ENCODE measurements at places on chromosomes 16 and 17.

GRCh38 chr16:30142672-30143346, 19.8 kb upstream of the MAPK3 start:
- no peak for DNase-seq

- no peak for DNase-seq
Observed at GRCh38 chr17:13096291-13096690, 78.5 kb upstream of the ELAC2 start.

DNA sequence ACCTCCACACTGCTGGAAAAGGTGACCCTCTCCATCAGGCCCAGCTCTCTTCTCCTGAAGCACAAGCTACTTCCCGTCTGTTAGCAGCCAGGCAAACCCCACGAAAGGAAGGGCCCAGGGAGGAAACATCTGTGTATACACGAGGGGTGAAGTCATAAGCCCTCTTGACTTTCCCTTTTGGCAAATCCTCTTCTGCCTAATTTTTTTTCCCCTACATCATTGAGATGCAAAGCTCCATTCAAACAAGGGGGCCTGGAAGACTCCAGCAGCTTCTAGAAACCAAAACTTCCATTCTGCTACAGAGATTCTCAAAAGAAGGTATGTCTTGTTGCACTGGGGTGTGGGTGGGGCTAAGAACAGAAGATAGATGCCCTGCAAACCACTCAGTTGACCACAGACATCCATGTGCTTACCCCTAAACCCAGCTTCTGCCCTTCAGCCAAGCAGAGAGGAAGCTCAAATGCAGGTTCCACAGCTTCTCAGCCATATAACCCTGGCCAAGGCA, 145.6 kb upstream of the RCVRN start:
- DNase-seq: no peak

DNA sequence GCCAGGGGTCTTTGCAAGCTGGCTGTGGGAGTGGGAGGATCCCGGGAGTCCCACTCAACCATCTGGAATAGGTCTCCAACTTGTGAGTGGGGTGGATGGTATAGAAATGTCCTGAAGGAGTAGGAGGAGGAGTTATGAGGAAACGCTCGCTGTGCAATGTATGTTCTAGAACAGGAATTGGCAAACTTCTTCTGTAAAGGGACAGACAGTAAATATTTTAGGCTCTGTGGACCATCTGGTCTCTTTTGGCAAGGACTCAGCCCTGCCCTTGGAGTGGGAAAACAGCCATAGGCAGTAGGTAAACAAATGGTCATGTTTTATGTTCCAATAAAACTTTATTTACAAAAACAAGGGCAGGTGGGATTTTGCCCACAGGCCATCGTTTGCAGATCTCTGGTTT, 149.2 kb downstream of the NPIPB5 start:
- DNase-seq: no peak

- DNase-seq: no peak
Observed at GRCh38 chr17:31595666-31596381, 204.3 kb downstream of the RAB11FIP4 start.

DNA sequence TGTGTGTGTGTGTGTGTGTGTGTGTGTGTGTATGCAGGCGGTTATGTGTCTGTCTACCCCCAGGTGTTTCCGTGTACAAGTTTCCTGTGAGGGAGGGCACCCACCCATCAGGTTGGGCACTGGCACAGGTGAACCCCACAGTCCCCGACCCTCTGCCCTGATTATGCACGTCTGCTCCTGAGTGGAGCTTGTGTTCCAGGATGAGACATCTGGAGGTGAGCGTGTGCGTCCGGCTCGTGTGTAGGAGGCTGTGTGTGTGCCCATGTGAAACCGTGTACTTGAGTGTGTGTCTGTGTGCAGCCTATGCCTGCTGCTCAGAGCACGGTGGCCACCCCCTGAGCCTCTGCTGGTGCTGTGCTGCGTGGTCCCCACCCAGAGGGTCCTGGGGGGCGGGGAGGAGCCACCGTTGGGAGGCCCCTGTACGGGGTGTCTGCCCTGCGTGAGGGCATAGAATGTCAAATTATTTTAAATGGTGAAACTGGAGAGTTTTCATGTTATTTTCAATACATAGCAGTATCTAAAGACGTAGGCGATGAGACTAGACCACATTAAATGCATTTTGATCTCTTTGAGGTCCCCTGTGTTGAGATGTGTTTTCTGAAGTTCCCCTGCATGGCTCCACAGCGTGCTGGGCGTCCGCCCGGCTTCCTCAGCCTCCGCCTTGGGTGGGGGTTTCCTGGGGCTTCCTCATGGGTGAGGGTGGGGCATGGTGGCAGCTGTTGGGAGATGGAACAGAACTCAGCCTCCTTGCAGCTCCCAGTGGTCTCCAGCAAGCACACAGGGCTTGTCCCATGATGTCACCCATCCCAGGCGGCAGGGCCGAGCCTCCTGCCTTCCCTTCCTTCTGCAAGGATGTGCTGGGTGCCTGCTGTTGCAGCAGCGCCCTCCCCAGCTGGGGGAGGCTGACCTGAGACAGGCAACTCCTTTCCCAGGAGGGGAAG, 43.4 kb downstream of the KCNJ12 start:
- peak; percentile 37 for DNase-seq

- no peak for DNase-seq
Observed at GRCh38 chr17:32755045-32755805, 121.7 kb downstream of the MYO1D start.

DNA sequence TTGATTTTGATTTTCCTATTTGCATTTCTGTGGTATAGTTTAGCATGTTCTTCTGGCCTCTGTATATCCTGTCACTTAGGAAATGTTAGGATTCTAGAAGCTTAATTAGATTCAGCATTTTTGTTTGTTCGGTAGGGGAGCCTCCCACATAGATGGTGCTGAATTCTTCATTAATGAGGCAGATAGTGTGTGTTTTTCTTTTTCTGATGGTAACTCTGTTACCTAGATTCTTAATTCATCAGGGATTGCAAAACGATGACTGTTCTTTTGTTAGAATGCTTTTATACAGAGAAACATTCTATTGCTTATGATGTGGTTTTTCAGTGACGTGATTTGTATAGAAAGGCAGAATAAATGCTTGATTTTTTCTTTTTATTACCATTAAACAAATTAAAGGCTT, 19.0 kb downstream of the BANP start:
- no peak for DNase-seq

- peak; percentile 84 for DNase-seq
Observed at GRCh38 chr17:29617481-29618271, 5.0 kb downstream of the CORO6 start.

GRCh38 chr17:48545022-48545375, at the start of gene HOXB2:
Gene HOXB2, minus strand, starts transcription at chr17:48545109. Its CDS starts 198 bp downstream, at chr17:48544911.
- DNase-seq: no peak

DNA sequence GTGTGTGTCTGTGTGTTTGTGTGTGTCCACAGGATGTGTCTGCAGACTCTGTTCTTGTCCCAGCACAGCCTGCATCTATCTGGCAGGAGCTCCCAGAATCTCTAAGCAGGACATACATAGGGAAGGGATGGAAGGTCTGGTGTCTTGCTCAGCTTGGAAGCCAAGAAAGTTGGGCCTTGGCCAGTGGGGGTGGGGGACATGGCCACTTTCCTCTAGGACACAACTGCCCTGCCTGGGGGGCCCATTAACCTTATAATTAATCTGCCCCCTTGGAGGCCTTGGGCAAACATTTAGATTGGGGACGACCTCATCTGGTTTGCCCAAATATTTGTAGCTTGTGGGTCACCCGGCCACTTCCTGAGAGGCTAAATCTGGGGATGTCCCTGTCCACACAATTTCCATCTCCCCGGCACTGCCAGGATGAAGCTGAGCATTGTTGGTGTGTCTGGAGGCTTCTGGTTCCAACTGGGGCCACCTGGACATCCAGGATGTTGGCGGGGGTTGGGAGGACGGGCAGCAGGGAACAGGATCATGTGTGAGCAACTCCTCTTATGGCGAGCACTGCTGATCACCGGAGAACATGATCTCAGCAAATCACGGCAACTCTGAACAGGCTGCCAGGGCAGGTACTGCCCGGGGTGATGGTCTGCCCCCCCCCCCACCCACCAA, 17.2 kb upstream of the FOXF1 start:
- DNase-seq: no peak

- DNase-seq: no peak
Observed at GRCh38 chr16:17784073-17784472, 313.3 kb upstream of the XYLT1 start.

- DNase-seq: no peak
Observed at GRCh38 chr16:3023415-3023668, 400 bp downstream of the HCFC1R1 start.

DNA sequence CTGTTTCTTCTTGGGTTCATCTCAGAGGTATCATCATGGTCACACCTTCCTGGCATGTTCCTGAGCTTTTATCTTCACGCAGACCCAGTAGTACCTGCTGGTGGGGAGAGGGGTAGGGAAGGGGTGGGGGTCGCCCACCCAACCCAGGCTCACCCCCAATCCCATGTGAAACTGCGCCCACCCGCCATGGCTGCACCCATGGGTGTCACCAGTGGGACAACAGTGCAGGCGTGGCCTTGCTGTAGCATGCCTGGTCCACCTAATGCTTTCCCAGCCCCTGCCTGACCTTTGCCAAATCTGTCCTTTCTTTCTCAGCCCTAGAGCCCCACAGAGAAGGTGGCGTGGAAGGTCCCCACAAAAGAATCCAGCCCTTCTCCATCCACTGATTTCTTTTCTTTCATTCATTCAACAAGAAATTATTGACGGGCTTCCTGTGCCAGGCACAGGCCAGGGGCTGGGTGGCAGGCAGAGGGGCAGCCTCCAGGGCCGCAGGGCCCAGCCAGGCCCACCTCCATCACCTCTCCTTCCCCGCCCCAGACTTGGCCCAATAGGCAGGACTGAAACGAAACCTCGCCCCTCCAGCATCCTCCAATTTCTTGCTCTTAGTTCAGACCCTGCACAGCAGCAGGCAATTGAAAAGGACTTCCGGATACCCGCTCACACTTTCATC, 79.1 kb upstream of the TNRC6C start:
- no peak for DNase-seq

GRCh38 chr17:83131401-83132011, 52.1 kb downstream of the METRNL start:
- no peak for DNase-seq

- DNase-seq: no peak
Observed at GRCh38 chr16:85689285-85689949, 663 bp upstream of the GINS2 start.

DNA sequence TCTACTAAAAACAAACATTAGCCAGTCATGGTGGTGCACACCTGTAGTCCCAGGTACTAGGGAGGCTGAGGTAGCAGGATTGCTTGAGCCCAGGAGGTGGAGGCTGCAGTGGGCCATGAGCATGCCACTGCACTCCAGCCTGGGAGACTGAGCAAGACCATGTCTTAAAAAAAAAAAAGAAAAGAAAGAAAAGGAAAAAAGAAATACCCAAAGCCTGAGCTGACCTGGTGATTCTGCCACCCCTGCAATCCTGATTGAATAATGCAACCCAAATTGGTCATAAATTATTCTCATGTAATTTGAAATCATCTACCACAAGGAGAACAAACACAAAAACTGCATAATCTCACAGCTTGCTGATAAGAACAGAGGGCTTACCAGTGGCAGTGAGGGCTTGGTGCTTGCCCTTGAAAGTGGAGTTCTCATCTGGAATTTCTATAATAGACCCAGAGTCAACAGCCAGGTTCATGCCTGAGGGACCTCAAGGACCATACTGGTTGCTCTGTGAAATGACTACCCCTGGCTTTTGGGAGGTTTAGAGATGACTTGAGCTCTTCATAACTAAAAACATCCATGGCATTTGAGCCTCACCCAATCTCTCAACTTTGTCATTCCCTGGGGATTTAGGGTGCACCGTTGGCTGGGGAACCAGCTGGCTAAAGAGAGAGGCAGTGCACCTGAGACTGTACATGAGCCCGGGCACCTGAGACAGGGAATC, 35.4 kb upstream of the TMC5 start:
- DNase-seq: no peak

GRCh38 chr17:76198702-76199101, 41.6 kb downstream of the RNF157 start:
- DNase-seq: no peak

GRCh38 chr16:17847234-17847795, 376.6 kb upstream of the XYLT1 start:
- no peak for DNase-seq

DNA sequence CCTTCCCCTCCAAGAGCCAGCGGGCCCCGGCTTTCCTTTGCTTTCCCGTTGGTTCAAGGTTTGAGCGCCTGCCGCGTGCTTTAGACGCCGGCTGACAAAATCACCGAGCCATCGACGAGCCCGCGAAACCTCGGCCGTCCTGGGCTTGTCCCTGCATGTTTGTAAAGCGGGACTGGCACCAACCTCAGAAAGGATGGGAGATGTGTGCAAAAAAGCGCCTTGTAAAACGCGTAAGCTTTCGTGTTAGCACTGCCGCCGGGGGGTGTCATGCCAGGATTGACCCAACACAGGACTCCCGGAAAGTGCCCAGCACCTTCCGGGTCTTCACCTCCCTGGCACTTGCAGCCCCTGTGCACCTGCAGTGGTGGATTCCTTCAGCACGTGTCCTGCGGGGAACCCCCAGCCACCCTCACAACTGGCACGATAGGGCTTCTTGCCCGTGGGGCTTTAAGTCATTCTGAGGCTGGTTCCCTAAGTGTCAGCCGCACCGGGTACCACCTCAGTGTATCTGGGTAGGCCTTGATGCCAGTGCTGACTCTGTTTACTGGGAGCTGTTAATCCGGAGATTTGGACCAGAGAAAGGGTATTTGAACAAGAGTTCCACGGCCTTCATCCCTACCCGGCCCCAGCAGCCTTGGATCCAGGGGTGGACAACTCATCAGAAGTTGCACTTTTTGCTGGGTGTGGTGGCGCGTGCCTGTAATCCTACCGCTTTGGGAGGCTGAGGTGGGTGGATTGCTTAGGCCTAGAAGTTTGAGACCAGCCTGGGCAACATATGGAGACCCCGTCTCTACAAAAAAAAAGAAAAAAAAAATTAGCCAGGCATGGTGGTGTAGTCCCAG, 817 bp downstream of the NDUFAF8 start:
- DNase-seq: no peak

DNA sequence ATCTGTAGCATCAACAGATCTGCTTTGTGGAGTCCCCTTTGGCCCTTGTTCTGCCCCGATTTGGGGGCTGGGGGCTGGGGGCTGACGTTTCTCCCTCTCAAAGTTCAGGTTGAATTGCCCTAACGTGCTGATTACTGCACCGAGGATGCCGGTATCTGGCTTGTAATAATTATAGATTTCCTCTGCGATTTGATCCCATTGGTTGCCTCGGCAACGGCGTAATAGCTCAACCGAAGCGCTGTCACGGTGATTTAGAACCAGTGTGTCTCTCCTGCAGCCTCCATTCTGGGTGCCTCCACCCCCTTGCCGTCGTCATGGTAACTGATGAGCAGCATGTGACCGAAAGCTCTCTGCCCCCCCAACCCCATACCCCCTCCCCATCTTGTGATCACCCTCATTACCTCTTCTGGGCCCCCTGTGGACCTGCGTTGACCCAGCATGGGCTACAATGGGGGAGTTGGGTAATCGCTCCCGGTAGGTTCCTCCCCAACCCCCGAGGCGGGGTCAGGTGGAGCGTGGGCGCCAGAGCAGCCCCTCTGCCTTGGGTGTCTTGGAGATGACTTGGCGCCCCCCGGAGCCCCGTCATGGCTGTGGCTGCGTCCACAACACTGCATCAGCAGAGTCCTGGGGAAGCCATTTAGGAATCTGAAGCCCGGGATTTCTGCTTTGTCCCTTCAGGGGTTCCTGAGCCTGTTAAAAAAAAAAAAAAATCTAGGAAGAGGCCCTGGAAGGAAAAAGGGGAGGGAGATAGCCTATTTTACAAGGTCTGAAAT, 38.4 kb downstream of the ABAT start:
- no peak for DNase-seq

- DNase-seq: peak; percentile 10
Observed at GRCh38 chr17:39400547-39401411, 647 bp downstream of the FBXL20 start.

- no peak for DNase-seq
Observed at GRCh38 chr17:75128694-75129505, 2.6 kb downstream of the NT5C start.

Measured in T follicular helper cell (primary cell).